Natural killer cell treated with Interleukin-12 subunit alpha and Interleukin-12 subunit beta and Interleukin-15 and Interleukin-18, amount 100 ng/mL, for 72 hours (primary cell): ENCODE measurements at places on chromosomes 7 and 10.

GRCh38 chr7:20929199-20929598 is 142.5 kb upstream of the SP8 start:
- no peak for DNase-seq

- DNase-seq: no peak
Measured at GRCh38 chr10:106226828-106227227, 937.7 kb downstream of the SORCS1 start.

DNA sequence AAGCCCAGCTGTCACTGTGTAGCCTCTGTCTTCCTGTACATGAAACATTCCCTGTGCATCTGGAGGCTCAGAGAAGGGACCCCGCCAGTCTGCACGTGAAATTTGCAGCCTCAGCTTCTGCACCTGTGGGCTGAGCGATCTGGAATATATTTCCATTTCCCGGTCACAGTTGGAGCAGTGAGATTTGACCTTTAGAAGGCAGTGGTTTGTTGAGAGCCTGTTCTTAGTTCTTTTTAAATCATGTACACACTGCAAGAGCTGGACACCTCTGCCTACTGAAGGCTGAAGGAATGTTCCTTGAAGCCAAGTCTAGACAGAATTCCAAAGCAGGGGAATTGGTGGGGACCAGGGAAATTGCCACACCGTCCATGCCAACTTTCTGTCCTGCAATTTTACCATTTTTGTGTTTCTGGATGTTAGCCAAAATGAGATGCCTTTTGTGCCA is 706.6 kb downstream of the INHBA start:
- DNase-seq: no peak

DNA sequence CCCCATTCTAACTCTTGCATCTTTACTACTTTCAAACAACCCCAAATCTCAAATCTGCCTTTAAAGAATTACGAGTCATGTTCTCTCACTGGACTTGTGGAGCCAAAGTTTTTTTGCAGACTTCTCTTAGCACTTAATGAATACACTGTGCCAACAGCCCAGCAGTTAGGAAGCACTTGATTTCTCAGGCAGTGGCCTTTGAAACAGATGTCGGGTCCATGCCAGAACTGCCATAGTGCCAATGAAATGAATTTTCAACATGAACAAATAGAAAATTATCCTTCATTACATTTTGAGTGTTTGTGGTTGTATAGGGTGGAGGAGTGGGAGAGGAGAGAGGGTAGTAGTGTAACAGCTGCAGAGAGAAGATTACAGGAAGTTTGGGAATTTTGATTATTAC is 5.9 kb downstream of the BORCS7 start:
- no peak for DNase-seq

DNA sequence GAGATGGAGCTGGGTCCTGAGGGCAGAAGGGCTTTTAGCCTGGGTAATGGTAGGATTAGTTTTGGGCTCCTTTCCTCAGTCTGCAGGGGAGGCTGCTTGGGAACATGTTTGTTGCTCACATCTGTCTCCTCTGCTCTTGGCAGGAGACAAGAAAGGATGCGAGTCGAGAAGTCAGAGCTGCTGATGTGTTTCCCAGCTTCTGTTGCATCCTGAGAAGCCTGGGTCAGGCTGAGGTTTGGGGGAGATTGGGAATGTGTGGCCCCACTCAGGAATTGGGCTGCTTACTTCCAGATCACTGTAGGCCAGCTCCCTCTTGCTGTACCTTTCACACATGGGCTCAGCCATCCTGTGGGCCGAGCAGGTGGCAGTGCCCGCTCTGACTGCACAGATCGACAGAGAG is 79.2 kb downstream of the CCNY start:
- no peak for DNase-seq

DNA sequence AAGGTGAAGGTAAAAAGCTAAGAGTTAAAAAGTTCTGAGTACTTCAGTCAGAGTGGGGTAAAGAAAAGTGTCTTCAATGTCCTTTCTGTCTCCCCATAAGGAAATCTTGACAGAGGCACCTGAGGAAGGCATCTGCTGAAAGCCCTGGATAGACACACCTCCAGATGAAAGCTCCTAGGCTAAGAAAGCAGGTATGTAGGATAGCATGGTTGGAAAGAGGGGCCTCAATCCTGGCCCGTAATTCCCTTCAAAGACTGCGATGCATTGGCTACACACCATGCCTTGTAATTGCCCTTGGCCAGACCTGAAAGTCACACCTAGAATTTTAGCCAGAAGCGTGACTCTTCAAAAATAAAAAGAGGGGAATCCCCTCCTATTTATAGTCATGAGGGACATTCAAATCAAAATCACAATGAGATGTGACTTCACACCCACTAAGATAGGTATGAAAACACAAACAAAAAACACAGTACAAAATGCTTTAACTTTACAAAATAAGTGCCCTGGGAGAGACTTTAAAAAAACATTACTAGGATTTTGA is 809.7 kb downstream of the IPMK start:
- no peak for DNase-seq

DNA sequence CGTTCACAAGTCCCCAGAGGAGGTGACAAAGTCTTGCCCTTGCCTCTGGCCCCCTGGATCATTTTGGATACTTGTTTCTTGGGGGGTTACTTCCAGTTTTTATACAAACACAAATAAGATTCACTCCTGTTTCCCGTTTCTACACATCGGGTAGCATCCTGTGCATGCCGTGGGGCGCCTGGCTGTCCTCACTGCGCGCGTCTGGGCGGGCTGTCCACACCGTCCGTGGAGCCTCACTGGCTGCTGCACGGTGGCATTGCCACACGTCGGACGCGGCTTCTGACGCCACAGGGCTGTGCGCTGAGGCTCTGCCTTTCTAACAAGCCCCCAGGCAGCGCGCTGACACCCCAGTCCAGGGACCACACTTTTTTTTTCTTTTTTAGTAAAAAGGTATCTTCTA is 18.4 kb downstream of the BNIP3 start:
- DNase-seq: peak; percentile 20

DNA sequence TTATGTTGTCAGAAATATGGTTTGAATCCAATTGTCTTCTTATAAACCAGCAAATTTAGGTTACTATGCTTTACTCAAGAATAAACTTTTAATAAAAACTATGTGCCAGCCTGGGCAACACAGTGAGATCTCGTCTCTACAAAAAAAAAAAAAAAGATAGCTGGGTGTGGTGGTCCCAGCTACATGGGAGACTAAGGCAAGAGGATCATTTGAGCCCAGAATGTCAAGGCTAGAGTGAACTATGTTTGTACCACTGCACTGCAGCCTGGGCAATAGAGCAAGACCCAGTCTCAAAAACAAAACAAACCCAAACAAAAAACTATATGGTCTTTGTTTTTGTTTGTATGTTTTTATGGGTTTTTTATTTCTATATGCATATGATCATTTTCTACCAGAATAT is 7.5 kb upstream of the ARHGAP12 start:
- no peak for DNase-seq

GRCh38 chr10:20890491-20891337 is 6.4 kb downstream of the NEBL start:
- no peak for DNase-seq

DNA sequence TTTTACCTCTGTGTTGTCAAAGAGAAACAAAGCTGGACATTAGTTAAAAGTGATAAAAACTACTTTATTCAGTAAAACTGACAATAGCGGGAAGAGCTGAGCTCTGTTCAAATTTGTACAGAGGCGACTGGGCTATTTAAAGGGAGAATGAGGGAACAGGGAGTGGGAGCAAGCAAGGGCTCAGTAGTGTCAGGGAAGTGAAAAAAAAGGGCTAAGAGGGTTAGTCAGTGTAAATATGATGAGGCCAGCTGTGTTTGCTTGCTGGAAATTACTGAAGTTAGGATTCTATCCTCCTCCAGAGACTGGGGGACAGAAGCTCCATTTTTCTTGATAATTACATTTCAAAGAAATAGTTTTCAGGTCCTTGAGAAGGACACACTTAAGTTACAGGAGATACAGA is 232.5 kb downstream of the SH2D4B start:
- no peak for DNase-seq

GRCh38 chr7:129385116-129385515 is 49.1 kb upstream of the STRIP2 start:
- DNase-seq: no peak

- DNase-seq: no peak
Measured at GRCh38 chr7:2688409-2689342, 674 bp downstream of the AMZ1 start.

DNA sequence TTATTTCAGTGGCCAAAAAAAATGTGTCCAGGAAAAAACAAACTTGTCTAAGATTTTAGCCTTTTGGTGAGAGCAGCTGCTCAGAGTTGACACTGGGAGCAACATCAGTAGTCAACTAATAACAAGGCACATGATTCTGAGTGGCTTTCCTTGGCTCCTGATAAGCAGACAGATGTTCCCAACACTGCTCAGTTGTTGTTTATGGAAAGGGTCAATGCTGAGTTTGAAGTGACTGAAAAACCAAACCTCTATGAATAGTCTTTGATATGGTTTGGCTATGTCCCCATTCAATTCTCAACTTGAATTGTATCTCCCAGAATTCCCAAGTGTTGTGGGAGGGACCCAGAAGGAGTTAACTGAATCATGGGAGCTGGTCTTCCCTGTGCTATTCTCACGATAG is 12.3 kb downstream of the DYDC1 start:
- DNase-seq: no peak

DNA sequence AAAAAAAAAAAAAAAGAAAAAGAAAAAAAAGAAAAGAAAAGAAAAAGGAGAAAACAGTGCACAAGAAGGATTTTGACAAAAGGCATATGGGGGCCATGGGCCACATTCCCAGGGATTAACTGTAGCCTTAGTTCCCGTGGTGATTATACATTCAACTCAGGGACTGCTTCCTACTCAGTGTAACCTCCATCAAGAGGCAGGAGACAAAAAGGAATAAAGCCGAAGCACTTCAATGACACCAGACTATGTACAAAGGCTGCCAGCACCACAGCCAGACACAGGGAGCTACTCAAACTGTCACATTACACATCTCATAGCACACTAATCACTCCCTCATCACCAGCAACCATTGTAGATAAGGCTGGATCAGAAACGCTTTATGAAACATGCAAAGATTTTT is 5.1 kb upstream of the PMPCB start:
- no peak for DNase-seq

GRCh38 chr7:152862006-152862405 is 102.5 kb downstream of the ACTR3B start:
- no peak for DNase-seq

- DNase-seq: no peak
Measured at GRCh38 chr7:233249-234035, 41.1 kb downstream of the FAM20C start.

- DNase-seq: no peak
Measured at GRCh38 chr10:11588873-11589574, 22.4 kb downstream of the USP6NL start.

DNA sequence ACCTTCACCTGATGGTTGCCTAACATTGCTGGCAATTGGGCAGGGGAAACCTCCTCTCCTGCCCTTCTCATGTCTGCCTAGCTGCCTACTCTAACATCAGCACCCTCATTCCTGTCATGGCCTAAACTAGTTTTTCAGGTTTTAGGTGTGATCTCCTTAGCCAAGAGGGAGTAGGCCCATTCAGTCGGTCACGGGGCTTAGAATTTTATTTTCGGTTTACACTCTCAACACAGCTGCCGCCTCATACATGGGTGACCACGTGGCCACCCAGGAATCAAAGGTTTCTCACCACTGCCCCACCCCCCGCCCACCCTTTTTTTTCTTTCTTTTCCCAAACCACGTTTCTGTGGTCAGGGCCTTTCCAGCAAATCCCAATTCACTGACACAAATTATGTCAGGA is 97.2 kb downstream of the RALA start:
- DNase-seq: no peak

GRCh38 chr10:100831742-100832141 is 81.0 kb upstream of the SLF2 start:
- no peak for DNase-seq

DNA sequence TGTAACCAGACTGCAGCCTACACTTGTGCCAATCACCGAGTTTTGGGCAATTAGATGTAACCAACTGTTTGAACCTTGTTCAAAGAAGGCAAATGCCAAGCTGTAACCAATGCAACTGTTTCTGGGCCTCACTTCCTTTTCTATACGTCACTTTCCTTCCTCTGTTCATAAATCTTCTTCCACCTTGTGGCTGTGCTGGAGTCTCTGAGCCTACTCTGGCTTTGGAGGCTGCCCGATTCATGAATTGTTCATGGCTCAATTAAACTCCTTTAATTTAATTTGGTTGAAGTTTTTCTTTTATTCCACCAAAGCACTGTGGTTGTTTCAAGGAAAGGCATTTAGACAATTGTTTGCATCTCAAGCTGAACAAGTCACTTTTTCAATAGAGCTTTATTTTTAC is 43.5 kb upstream of the UCN3 start:
- DNase-seq: no peak

GRCh38 chr7:80884511-80885195 is 34.2 kb downstream of the SEMA3C start:
- DNase-seq: no peak

- DNase-seq: no peak
Measured at GRCh38 chr10:121041906-121042305, 190.7 kb downstream of the WDR11 start.

DNA sequence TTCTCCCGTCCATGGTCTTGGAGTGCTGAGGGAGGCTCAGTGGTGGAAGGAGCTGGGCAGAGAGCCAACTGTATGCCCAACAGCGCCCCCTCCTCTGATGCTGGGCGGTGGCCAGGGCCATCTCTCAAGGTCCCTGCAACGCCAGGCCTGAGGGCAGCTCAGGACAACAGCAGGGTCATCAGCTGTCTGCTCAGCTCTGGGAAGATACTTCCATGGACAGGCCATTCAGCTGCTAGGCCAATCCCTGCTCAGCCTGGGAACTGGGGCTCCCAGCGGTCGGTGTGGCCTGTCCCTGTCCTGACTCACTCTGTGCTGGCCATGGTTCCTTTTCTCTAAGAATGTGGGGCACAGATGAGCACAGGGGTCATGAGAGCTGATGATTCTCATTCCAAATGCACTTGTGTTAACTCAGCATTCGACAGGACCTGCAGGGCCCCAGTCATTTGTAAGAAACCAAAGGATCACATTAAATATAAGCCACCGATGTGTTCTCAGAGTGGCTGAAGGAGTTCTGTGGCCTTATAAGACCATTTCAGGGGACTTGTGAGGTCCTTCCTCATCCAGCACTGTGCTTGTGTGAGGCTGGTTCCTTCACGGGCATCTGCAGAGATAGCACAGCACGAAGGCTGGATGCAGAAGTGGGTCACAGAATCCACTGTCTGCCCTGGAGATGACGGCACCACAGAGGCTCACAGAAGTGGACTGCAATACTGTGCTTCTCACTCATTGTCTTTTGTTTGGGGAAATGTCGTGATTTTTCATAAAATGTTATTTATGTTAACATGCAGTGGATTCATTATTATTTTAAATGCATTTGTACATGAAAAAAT is 73.0 kb downstream of the ADCY1 start:
- no peak for DNase-seq
